ENCODE measurements at places on chromosomes 3 and 15.

DNA sequence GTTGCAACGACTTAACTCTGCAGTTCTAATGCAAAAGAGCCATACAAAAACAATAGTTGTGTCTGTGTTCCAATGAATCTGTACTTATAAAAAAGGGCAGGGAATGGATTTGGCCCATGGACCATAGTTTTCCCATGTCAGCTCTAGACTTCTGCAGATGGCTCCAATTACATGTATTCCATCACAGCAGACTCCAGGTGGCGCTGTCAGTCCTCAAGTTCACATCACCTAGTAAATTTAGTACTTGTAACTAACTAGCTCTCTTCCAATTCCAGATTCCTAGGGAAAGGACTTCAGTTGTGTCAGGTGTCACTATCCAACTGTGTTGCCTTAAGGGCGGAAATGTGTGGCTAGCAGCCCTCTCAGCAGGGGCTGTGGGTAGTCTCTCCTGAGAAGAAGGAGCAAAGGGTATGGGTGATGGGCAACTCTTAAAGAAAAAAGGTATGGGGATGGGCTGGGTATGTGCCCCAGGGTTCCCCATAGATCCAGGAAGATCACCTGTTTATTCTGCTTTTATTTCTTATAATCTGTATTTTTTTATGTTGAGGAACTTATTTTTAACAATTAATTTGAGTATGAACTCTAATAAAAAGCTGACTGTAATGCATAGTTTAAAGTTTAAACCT, 36.2 kb downstream of the BBS4 start:
- DNase-seq: no peak

DNA sequence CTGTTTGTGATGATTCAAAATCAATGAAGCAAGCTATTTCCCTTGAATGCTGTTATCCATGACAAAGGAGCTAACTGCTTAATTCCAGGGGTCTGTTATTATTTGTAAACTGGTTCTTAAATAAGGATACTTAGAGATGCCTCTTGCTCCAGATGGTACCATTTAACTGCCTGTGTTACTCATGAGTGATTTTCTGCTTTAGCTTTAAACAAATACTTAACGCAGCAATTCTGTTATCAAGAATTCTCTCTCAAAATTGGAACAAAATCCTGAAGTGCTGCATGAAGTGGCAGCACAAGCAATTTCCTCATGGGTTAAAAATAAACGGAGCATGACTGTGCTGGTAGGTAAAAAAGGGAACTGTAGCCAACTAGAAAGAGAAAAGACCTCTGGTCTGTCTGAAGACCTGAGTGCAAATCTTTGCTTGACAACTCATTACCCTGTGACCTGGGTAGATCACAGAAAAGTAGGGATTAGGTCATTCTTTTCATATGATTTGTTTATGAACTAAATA, 62.5 kb upstream of the GBE1 start:
- DNase-seq: peak; percentile 57

GRCh38 chr3:194632809-194633348, 340 bp downstream of the TMEM44 start:
- no peak for DNase-seq

DNA sequence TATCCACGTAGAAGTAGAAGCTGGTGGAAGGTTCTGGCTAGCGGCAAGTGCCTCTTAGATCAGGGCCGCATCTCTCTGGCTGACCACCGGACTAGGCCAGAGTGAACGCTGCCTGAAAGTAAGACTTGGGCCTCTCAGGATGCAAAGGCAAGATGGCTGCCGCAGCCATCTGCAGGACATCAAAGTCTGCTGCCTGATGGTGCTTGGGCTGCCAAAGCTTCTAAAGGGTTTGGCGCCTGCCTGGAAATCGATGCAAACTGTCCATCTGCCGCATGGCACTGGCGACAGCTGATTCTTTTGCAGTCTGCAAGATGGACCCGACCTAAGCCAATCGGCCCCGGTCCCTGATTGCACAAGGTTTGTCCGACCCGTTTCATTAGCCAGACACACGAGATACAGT, 196.7 kb upstream of the TBC1D5 start:
- DNase-seq: no peak

- no peak for DNase-seq
Observed at GRCh38 chr15:81502439-81502838, 128.4 kb upstream of the TMC3 start.
